Naive thymus-derived CD8-positive, alpha-beta T cell (primary cell): ENCODE measurements at places on chromosomes 6 and 20.

GRCh38 chr6:71902261-71902660 lies 15.9 kb downstream of the RIMS1 start:
- no peak for DNase-seq

DNA sequence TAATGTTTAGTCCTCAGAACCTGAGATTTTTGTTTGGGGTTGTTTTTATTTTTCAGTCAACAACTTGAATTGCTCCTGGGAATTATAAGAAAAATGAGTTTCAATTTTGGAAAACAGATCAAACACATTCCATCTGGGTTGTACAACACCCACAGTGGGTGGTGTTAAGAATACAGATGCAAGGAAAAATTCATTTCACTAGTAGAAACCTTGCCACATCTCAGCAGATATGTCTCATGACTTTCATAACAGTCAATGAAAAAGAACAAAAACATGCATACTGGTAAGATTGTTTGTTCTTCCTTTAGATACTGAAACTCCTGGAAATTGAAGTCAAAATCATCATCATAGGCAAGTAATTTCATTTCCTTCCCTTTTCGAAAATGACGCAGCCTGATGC lies 78.9 kb downstream of the MOXD1 start:
- DNase-seq: no peak

- no peak for DNase-seq
These were observed 80.9 kb downstream of the COL12A1 start for GRCh38 chr6:75124983-75125382.

GRCh38 chr6:70166088-70166958 lies 136.6 kb downstream of the COL9A1 start:
- DNase-seq: peak; percentile 5

DNA sequence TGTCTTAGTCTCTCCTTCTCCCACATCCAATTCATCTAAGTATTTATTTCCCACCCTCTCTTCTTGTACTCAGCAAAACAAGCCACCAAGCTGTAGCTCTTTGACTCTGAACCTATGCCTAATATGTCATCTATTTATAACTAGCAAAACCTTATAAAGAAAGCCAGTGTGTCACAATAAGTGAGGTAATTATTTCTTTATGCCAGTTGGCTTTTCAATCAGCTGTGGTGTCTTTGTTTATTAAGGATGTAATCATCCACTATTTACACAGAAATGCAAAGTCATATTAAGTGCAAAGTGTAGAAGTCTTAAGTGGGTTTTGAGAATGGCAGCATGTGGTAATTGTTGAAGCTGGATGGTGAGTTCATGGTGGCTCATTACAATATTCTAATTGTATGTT lies 215.2 kb upstream of the HTR1E start:
- DNase-seq: no peak

- no peak for DNase-seq
These were observed 59.6 kb downstream of the ANKRD60 start for GRCh38 chr20:58168843-58169242.

DNA sequence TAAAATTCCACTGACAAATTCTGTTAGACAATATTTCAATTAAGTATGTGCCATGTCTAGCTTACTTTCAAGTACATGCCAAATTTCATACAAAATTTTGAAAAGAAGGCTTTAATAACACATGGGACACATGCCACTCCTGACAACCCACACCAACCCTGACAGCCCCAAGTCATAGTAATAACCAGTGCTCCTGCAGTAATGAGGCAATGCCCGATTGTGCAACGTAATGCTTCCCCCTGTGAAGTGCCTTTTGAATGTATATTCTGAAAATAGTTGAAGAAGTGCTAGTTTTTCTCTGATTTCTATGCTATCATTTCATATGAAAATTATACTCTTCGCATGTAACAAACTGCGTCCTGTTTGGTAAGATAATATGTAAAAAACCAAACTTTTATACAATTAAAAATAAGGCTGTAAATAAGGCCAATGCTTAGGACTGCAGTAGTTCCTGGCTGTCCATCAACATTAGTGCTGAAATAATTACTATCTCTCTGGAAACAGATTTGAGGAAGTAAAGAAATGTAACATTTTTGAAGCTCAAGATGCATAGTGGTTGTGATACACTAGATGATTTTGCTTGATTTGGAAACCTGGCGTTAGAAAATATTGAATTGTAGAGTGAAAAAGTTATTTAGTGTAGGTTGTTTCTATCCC lies 125.8 kb upstream of the BCLAF1 start:
- DNase-seq: no peak

DNA sequence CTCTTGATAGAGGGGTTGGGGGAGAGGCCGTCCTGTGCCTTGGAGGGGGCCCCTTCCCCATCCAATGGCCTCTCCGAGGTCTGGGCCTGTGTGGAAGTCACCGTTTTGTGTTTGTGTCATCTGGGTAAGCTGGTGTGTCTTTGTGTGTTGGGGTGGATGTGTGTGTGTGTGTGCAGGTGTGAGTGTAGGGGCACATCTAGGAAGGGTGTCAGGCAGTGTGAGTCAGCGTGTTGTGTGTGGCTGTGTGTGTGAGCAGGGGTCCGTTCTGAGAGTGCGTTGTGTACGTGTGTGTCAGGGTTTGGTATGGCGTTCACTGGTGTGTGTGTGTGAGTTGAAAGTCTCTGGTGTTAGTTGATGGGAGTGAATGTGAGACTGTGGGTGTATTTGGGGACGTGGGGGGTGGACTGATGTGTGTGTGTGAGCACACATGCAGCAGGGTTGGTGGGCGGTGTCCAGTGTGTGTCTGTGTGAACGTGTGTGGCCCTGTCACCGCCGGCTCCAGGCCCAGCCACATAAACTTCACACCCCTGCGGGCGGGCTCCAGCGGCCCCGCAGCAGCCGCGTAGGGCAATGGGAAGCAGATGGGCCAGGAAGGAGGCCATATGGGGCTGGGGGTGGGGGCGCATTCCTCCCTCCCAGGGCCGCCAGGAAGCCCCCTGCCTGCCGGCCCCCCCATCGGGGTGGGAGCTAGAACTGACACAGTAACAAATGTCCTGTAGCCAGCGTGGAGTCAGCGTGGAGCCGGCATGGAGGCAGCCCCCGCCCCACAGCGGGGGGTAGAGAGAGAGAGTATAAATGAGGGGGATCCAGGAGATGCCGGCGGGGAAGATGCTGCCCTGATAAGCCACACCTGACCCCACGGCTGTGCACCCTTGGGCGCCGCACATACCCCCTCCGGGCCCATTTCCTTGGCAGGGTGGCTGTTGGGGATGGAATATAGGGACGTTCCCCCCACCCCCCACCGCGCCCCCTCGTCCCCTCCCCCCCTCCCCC lies 32.1 kb downstream of the SNAI1 start:
- no peak for DNase-seq

- DNase-seq: no peak
These were observed 24.7 kb downstream of the WDR27 start for GRCh38 chr6:169677096-169677495.

DNA sequence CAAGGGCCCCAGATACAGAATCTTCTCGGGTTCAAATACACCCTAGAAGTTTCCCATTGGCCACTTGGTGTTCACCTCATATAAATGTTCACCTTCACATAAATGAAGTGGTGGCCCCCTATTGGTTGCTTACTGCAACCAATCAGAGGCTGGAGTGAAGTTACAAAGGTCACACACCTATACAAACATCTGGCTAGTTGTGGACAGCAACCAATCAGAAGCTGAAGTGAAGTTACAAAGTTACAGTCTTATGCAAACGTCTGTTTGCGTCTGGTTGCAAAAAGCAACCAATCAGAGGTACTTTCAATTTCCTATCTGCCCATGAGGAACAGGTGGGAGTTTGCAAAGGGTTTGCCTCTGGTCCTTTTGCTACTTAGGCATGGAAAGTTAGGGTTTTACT lies 206.5 kb upstream of the BMP2 start:
- no peak for DNase-seq

DNA sequence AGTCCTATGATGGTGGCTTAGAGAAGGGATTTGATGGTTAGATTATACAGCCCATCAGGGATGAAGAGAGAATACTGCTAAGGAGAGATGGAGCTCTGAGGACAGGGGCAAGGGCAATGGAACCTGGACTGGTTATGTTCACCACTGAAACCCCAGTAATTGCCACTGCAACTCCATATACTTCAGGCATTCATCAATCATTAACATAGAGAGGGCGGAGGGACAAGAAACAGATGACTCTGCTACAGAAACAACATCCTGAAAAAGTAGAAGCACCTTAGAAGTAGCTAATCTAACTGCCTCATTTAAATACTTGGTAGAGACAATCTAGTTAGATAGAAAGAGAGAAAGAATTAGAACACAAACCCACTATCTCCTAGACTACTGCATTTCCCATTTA lies 89.8 kb downstream of the MDN1 start:
- DNase-seq: no peak

DNA sequence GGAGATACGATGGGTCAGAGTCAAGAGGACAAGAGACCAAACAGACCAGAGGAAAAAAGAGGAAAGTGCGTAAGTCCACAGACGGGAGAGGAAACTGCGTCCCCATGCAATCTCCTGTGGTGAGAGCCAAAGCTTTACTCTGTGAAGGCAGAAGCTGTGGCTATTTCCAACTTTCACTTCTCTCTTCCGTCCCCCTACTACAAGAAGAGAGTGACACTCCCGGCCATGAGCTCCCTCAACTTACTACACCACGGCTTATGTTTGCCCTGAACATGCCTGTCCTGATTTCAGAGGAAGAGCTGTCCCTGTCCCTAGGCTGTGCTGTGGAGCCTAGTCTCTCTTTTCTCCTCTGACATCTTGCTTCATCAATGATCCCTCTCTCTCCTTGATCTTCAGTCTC lies 11.5 kb upstream of the SSR1 start:
- no peak for DNase-seq

DNA sequence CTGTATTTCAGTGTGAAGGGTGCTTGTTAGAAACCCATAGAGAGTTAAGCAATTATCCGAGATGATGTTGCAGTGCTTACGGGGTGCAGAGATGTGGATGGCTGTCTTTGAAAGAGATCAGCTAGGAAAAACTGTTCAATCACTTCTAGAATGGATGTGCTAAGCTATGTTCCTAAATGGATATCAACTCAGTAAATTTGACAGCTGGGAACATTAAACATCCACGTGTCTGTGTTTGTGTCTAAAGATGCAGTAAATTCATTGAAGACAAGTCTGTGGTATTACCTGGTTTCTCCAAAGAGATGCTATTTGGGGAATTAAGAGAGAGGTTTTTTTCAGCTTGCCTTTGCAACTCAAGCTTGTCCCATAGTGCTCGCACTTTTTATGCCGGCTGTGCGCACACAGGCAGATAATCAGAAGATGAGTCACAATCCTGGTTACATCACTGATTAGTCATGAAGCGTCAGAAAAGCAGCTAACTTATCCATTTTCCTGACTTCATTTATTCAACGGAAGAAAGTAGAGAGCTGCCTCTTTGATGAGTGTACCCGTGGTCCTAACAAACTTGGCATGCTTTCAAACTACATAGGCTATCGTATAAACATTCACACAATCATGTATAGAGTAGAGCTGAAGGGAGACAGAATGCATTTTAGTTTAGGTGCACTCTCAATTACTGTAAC lies 691.7 kb upstream of the SLC35B3 start:
- DNase-seq: no peak

GRCh38 chr6:131199568-131200272 lies 64.5 kb downstream of the AKAP7 start:
- peak; percentile 29 for DNase-seq

DNA sequence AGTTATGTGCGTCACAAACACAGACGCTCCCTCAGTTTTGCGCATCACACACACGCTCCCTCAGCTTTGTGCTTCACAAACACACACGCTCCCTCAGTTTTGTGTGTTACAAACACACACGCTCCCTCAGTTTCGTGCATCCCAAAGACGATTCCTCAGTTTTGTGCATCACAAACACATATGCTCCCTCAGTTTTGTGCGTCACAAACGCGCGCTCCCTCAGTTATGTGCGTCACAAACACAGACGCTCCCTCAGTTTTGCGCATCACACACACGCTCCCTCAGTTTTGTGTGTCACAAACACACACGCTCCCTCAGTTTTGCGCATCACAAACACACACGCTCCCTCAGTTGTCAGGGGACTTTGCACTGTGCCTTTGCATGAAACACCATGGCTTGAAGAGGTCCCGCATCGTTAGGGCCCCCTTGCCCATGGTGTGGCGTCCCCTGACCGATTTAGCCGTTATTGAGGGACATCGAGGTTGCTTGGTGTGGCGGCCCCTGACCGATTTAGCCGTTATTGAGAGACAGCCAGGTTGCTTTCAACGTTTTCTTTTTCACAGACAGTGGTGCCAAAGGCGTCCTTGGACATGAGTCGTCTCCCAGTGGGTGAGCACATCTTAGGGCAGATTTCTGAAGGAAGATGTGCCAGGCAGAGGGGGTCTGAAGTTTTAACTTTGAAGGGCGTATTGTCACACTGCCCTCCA lies 28.1 kb upstream of the MYT1 start:
- DNase-seq: no peak

- DNase-seq: no peak
These were observed 302.1 kb downstream of the ZNF217 start for GRCh38 chr20:53291548-53291947.

DNA sequence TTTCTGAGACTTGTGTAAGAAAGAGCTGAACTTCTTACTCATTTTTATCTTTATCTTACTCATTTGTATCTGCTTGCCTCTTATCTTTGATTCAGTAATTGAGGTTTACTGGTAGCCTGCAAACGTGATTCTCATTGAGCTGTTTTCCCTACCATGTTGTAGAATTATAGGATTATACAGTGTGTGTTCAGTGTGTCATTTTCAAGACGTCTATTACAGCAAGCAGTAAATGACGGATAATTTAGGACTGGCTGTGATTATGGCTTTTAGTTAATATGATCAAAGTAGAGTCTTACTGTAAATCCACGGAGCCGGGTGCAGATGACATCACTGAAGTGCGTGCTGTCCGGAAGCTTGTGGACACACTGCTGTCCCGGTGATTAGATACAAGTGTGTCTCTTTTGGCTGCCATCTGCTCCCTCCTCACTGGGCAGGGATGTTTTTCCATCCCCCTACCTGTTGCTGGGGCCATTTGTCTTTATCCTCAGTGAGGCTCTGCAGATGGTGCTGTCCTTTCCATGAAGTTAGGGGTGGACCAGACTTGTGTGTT lies 6.0 kb downstream of the NELFCD start:
- no peak for DNase-seq
